GM12878 (cell line): ENCODE measurements at places on chromosomes 1 and 21. TPM values are rescaled to one million over a fixed set of nuclear protein-coding genes. Genes with fewer than 3 reads are reported as not detected.

GRCh38 chr1:18569811-18570545 is 60.7 kb upstream of the PAX7 start:
- no peak for DNase-seq
- H3K36me3 ChIP-seq: no peaks in the 10 kb centered on the region
- H3K4me1 ChIP-seq: no peaks in the 10 kb centered on the region
- H3K27me3 ChIP-seq: no peaks in the 10 kb centered on the region; the same call in 1 of the 2 replicates

DNA sequence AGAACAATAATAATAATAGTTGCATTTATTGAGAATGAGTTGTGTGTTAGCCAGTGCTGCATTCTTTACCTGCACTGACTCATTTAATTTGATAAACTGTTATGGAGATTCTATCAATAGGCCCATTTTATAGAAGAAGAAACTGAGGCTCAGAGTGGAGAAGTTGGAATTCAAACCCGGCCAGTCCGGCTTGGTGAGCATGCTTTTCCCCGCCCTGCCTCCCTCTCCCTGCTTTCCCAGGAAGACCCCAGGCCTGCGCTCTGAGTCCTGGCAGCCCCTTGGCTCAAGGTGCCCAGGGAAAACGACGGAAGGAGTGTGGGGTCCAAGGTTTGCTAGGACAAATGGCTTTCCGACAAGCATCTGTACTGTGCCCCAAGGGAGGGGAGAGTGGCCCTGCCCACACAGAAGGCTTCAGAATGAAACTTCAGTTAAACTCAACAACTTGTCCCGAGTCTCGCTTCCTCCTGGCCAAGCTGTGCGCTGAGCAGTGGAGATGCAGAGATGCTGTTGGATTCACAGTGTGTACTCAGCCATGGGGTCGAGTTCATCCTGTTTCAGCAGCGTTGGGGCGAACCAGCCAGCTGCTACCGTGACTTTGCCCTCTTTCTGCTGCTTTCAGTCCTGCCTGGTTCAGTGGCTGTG is 23.3 kb upstream of the PADI6 start:
- peaks cover 7% of the 10 kb centered on the region for H3K4me1 ChIP-seq
- peak; percentile 34 for DNase-seq
- no peak overlapping the region for H3K27ac ChIP-seq
- H3K36me3 ChIP-seq: no peaks in the 10 kb centered on the region

GRCh38 chr1:239879321-239880170 is 212.1 kb upstream of the FMN2 start:
- H3K36me3 ChIP-seq: no peaks in the 10 kb centered on the region
- no peaks in the 10 kb centered on the region for H3K27me3 ChIP-seq
- DNase-seq: no peak
- no peaks in the 10 kb centered on the region for H3K4me1 ChIP-seq
- H3K27ac ChIP-seq: no peak overlapping the region

- H3K27me3 ChIP-seq: peaks cover 4% of the 10 kb centered on the region
- no peaks in the 10 kb centered on the region for H3K4me1 ChIP-seq
- DNase-seq: no peak
- H3K4me3 ChIP-seq: no peak overlapping the region
Measured at GRCh38 chr1:107135463-107135862, 5.4 kb upstream of the NTNG1 start.

- no peaks in the 10 kb centered on the region for H3K36me3 ChIP-seq
- no peaks in the 10 kb centered on the region for H3K27me3 ChIP-seq
- peak overlapping the region; percentile 14; the same call in 1 of the 2 replicates for H3K27ac ChIP-seq
- H3K4me3 ChIP-seq: no peak overlapping the region
- DNase-seq: peak; percentile 33
Measured at GRCh38 chr1:81547912-81548303, 252.8 kb upstream of the ADGRL2 start.

DNA sequence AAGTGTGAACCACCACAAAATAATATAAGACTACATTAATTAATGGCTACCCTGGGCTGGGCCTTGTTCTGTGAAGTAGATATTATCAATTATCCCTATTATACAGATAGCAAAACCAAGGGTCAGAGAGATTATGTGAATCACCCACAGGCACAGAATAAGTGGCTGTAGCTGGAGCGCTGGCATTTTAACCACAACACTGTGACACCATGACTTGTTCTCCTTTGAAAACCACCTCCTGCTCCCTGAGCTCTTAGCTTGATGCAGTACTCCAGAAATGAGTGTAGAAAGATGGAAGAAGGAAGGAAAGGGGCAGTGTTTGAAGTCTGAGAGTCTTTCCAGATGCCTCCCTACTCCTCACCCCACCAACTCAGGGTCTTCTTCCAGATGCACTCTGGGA is 29.5 kb upstream of the JUN start:
- no peak overlapping the region for H3K4me3 ChIP-seq
- peaks cover 13% of the 10 kb centered on the region for H3K4me1 ChIP-seq
- H3K27ac ChIP-seq: no peak overlapping the region
- DNase-seq: no peak

The FAM72A gene
- 14.2 and 15.0 TPM in 2 replicates for total RNA-seq

The LRRC3 gene
- 0.21 and 0.31 TPM in 2 replicates for total RNA-seq

The OR10Z1 gene
- total RNA-seq: not detected in 2 replicates
